ENCODE measurements at places on chromosomes 3 and 15.
A peak's percentile ranks its signal among the peaks of the same experiment; 100 is the strongest.

DNA sequence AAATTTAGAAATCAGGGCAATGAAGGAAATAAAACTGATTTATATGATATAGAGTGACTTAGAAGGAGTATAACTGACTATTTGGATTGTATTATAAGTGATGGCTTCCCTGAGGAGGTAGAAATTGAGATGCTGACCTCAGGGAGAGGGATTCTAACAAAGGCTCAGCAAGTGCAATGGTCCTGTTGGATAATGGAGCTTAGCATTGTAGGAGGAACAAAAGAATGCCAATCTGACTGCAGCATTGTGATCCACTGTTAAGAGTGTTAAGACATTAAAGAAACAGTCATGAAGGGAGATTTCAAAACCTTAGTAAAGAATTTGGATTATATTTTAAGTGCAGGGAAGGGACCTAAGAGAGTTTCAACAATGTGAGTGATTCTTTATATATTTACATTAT is 158.4 kb upstream of the NAALADL2 start:
- DNase-seq = no peak

DNA sequence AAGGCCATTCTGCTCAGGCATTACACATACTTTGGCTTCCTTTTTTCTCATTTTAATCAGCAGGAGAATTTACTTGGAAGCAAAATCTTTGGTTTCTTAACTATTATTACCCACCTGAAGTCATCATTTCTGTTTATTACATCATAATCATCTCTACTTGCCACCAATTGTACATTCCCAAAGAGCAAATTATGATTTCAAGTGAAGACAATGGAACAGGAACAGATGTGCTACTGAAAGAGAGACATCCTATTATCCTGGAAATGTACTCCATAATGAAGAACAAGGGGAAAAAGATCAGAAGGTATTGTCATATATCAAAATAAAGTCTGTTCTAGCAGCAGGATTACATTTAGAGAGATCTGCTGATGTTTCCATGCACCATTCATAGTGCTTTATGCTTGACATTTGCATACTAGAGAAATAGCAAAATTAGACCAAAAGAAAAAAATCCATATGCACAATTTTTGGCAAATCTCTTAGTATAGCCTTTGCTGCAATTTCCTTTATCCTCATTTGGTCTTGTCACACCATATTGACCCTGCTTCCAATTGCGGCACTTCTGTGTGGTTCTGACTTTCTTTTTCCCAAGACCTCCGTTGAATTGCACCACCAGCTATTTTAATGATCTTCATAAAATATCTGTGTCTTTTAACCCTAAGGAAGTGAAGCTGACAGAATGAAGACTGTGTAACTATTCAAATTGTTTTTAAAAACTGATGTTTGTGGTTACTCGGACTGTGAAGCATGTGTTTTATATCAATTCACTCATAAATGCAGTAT is 683.8 kb downstream of the ZNF385D start:
- no peak for DNase-seq

DNA sequence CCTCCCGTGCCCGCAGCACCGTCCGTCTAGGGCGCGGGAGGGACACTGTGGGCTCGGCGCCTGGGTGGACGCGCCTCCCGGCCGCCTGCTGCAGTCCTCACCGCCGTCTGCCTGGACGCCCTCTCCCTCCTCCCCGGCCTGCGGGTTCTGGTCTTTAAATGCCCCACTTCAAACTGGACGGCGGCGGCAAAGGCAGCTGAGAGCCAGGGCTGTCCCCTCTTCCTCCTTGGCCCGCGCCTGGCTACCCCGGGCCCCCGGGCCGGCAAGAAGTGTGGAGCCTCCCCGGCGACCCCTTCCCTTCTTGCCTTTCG is 426 bp downstream of the CBLB start:
- DNase-seq = peak; percentile 19

- no peak for DNase-seq
Observed at GRCh38 chr3:9937486-9938238, 4.0 kb downstream of the CRELD1 start.

DNA sequence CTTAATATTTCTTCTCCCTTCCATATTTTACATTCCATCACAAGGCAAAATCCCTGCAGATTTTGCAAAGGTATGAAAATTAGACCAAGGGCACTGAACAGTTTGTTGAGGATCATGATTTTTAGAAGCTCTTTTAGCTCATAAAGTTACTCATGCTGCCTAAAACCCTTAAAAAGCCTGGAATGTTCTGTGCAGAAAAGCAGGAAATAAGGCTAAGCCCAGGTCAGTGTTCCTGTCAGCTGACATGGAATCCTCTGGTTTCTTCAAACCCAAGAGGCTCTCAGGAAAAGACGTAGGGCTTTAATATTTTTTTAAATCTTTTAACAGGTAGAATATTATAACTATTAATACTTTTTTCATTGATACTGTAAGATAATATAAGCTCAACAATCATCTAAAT is 8.2 kb downstream of the CBLB start:
- no peak for DNase-seq

DNA sequence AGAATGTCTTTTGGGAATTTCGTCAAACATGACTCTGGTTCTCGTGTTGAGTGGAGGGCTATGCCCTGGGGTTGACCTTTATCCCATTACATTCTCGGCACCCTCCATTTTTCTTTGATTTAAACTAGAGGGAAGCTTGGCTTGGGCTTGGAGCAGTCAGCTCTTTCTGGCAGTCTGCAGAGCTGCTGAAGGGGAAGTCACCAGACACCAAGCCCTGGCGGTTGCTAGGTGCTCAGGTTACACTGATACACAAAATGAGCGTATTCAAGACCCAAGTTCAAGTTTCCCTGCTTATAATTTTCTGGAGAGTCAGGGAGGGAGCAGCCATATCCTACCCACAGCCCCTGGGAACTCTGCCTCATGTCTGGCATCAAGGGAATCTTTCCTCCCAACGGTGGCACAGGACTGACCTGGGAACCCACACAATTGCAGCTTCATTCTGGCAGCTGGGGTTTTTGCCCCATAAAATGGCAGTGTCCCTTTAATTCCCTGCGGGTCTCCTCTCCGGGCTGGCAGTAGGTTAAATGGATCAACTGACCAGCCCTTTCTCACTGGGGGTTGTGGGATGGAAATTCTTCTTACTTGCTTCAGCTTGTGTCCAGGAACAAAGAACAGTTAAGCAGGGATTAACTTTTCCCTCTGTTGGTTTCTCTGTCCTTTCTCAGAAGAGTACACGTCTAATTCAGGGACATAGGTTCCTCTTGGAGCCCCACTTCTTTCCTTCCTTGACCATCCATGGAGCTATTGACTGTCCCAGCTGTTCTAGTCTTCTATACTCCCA is 110.0 kb upstream of the DLG1 start:
- DNase-seq = no peak

DNA sequence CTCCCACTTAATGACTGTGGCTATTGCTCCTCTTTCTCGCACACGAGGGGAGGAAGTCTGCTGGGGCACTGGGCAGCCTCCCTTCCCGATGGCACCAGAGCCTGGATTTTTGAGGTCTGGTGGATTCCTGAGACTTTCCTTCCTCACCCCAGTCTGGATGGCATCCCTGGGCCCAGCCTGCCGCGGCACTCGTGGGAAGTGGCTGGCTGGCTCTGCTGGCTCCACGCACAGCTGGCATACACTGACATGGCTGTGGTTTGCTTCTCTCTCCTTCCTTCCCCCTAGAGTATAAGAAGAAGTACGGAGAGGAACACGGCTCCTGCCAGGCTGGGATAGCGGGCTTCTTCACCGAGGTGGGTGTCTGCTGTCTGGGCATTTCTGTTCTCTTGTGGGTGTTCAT is 319.8 kb upstream of the LRRFIP2 start:
- no peak for DNase-seq

DNA sequence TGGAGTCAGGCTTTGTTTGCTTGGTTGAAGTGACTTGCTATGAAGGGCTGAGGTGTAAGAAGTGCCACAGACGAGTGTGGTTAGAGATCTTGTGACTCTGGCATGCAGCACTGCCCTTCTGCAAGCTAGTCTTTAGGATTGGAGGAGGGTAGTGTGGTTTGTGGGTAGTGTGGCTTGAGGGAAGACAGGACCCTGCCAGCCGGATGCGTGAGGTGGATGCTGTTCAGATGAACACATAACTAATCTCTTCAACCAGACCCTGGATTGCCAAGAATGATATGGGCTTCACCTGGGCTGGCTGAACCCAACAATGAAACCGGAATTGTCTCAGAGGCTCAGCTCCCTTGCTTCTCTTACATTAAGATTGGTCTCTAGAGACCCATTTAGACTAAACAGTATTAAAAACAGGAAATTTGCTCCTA is 32.7 kb downstream of the STARD9 start:
- DNase-seq = no peak

All from activated naive CD4-positive, alpha-beta T cell (primary cell).